ENCODE measurements at places on chromosomes 3 and 15.

DNA sequence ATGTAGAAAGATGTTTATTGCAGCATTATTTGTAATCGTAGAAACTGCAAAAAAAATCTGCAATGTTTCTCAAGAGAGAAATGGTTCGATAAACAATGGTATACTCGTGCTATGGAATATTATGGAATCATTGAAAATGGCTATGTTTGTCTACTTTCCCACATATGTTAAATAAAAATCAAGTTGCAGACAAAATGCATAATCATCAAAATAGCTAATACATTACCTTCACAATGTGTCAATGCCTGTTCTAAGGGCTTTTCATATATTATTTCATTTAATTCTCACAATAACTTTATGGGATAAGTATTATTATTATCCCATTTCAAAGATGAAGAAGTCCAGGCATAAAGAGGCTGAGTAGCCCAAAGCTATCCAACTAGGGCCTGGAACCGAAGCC, 2.2 kb upstream of the EIF2B5 start:
- no peak for DNase-seq

- DNase-seq: no peak
Measured at GRCh38 chr3:2976212-2976611, 134.0 kb downstream of the IL5RA start.

- DNase-seq: no peak
Measured at GRCh38 chr15:101561584-101561906, 72.0 kb upstream of the PCSK6 start.

DNA sequence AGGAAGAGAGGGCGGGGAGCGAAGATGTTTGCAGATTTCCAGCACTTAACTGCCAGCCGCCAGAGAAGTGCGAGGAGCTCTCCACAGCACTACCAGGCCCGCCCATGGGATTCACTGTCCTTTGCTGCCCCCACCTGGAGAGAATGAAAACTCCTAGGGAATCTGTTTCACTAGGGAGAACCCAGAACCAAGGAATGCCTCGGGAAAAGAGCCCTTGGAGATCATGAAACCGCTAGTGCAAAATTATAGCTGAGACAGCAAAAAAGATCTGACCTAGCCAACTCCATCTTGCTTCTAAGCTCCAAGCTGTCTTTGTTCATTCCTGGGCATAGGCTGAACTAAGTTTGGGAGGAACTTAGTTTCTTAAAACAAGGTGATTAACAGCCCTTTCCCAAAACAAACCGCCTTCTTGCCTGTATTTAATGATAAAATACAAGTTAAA, 82.6 kb upstream of the GCNT3 start:
- DNase-seq: peak; percentile 85

- DNase-seq: no peak
Measured at GRCh38 chr3:52403271-52403841, 41.5 kb downstream of the SEMA3G start.

DNA sequence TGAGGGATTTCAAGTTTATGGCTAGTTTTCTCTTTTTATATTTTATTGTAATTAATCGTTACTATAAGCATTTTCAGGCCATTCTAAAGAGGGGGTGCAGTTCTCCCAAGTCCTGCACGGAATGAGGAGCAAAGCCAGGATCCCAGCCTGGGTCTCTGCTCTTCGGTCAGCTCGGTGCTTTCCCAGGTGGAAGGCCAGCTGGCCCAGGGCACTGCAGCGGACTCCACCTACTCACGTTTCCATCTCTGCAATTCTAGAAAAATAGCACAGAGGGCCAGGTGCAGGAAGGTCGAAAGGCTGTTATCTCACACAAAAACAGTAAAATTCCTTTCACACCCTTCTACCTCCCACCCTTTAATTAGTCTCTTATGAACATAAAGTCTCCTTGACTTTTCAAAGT, 59.5 kb upstream of the HES1 start:
- no peak for DNase-seq

GRCh38 chr3:194140520-194141414, 4.8 kb downstream of the HES1 start:
- DNase-seq: no peak

DNA sequence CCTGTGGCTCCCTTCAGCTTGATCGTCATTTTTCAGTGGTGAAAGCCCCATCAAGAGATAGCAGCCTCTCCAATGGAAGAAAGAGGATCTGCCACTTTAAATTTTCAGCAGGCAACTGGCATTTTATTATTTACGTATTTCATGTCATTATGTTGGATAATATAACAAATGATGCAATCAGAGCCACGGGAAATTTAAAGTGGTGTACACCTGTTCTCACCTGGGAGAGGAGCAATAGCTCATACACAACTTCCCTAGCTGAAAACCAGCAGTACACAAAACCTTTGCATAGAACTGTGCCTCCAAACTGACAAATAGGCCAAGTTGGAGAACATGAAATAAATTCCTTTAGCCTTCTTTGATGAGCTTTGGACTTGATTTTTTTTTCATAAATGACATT, 136.9 kb downstream of the SATB1 start:
- DNase-seq: no peak

GRCh38 chr3:191262650-191263049, 63.6 kb downstream of the OSTN start:
- DNase-seq: no peak

- DNase-seq: no peak
Measured at GRCh38 chr3:42696356-42697288, 6.0 kb downstream of the HHATL start.

- no peak for DNase-seq
Measured at GRCh38 chr3:129346695-129347457, 68.2 kb downstream of the HMCES start.

DNA sequence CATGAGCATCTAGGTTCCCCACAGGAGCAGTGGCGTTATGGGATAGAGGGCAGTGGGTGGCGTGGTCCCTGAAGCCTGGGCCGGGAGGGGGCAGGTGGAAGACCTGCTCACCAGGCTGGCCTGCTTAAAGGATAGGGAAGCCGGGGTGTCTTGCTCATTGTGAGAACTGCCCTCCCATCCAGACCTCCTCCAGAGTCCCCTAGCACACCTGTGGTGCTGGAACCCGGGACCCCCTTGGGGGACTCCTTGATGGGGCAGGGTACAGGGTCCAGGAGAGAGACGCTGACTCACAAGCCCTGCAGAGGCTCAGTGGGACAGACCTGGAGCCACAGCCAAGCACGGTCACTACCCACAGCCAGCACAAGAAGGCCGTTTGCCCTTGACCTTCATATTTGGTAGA, 2.8 kb upstream of the RHCG start:
- DNase-seq: no peak

GRCh38 chr3:130939753-130940152, 45.9 kb downstream of the ATP2C1 start:
- DNase-seq: no peak

- DNase-seq: no peak
Measured at GRCh38 chr3:184234224-184234623, 4.8 kb downstream of the VWA5B2 start.

DNA sequence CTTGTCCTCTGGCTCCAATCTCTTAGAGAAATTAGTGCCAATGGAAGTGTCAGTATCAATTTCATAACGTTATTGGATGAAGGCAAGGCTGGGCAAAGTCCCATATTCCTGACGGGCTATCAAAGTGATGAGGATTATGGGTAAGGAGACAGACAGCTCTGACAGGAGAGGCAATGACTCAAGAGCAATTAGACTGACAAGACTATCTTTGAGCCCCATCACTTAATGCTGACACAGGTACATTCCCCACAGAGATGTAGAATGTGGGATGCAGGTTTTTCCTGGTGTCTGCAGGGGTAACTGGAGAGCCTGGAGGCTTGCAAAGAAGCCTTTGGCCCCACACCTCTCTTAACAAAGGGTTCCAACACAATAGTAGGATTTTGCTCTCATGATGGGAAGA, 208.3 kb downstream of the NTRK3 start:
- DNase-seq: no peak

DNA sequence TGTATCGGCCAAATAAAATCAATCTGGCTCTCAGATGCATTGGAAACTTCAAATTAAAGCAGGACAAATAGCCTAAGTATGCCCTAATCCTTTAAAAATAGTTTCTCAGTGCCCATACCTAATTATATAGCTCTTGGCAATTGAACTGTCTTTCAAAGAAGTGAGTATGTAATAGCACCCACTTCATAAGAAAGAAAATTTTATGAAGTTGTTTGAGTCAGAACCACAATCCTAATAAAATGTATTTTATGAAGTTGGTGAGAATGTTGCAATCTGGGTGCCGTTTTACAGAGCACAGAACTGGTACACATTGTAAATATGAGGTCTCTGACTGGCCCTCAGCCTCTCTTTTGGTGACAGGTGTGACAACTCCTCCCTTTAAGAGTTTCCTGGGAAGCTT, 45.4 kb downstream of the EPHB1 start:
- DNase-seq: no peak

- no peak for DNase-seq
Measured at GRCh38 chr3:192068464-192069254, 607.7 kb downstream of the PYDC2 start.

- DNase-seq: no peak
Measured at GRCh38 chr3:170128259-170128976, 53.1 kb downstream of the PHC3 start.

- DNase-seq: peak; percentile 13
Measured at GRCh38 chr3:125585595-125586223, 9.6 kb downstream of the OSBPL11 start.

GRCh38 chr3:99439892-99440291, 198.5 kb upstream of the COL8A1 start:
- DNase-seq: no peak

GRCh38 chr3:41794748-41795589, 166.9 kb downstream of the ULK4 start:
- no peak for DNase-seq

GRCh38 chr3:104933972-104934371, 432.7 kb upstream of the ALCAM start:
- no peak for DNase-seq

DNA sequence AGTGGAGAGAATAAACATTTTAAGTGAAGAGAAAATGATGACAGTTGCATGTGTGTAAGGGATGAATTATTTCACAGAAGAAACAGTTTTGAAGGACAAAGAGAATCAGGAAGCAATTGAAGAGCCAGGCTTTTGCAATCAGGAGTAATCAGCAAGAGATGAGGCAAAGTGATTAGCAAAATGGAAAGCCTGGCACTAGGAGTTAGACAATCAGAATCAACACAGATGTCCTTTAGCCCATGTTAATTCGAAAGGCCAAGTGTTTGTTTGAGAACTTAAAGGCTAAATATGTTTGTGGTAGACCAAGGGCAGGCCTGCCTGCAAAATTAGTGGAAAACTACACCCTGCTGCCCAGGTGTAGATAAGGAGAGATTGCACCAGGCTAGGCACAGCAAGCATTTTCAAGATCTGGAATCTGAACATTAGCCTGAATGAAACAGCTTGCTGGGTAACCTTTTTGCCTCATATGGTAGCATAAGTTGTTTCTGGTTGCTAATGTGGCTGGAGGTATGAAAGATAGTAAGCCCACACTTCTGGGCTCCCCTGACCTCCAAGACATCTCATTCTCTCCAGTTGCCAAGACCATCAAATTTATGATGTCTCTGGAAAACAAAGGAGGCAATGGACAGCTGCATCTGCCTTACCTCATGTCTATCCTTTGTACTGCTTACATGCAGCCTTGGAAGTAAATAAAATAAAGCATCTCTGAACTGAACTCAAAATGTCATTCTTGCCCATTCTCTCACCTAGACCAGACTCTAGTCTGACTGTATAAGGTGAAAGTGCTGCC, 22.0 kb upstream of the LEKR1 start:
- DNase-seq: no peak

DNA sequence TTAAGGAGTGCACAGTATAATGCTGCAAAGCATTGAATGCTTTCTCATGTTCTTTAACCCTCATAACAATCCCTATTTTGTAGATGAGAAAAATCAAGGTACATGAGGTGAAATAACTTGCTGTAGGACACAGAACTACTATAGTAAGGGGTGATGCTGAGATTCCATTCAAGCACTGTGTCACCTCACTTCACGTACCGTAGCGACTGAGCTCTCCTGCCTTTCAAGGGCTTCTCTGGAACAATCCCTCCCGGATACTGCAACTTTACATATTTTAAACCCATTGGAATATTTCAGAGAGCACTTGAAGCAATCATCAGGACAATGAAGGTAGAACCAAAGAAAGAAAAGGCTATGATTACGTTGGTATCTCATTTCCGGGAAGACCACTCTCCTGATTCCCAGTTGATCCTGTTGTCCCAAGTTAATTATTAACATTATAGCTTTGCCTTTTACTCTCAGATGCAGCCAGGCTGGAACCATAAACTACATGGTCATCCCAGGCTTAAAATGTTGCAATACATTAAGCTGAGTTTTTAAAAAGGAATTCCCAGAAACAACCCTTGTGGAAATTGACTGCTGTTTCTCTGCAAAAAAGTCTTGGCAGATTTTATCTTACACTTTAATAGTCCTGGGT, 252.2 kb upstream of the IGF1R start:
- DNase-seq: no peak

GRCh38 chr3:10334459-10334858, 13.5 kb upstream of the SEC13 start:
- DNase-seq: no peak

DNA sequence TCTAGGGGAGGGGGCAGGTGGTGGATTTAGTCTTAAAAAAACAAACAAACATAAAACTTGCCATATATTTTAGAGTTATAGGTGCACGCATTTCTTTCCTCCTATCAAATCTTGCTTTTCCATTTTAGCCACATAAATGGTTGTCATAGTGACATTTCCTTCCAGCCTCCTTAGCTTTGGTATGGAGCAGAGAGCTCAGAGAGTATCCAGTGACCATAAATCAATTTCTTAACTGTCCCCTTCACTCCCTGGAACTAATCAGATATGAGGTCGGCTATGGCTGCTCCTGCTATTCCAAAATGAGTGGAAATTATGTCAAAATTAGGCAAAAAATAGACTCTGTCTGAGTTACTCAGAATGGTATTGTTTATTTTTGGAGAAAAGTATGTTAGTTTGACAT, 164.5 kb downstream of the EBLN2 start:
- no peak for DNase-seq

GRCh38 chr3:36124118-36124796, 256.0 kb upstream of the STAC start:
- no peak for DNase-seq

- no peak for DNase-seq
Measured at GRCh38 chr3:34248352-34248751, 449.9 kb downstream of the PDCD6IP start.

- DNase-seq: no peak
Measured at GRCh38 chr3:54121414-54122323, 683 bp upstream of the CACNA2D3 start.

- no peak for DNase-seq
Measured at GRCh38 chr3:96182756-96183155, 631.6 kb upstream of the EPHA6 start.
